H1 (cell line): ENCODE measurements at places on chromosomes 2 and 18.

- DNase-seq = no peak
Measured at GRCh38 chr2:212777020-212777491, 238.5 kb upstream of the ERBB4 start.

GRCh38 chr2:61436092-61436491, 34.8 kb downstream of the USP34 start:
- DNase-seq = no peak

DNA sequence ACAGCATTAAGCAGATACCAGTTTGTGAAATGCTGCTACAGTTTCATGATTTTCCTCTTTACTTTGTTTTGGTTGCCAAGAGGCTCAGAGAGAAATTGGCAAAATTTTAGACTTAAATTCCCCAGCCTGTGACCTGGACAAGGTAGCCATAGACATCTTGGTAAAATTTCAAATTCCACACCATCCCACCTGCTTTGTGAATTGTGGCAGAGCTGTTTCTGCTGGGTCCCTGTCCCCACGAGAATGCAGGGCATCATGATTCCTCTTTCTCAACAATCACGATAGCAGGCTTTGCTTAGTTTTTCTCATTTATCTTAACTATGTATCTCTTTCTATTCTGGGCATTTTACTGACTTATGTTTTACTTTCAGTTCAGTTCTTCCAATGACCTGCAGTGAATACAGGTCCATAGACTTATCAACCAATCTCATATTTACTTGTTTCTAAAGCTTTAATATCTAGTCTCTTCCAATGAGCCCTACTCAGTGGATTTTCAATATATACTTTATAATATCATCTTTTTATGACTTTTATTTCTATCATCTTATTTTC, 351.6 kb downstream of the SOCS6 start:
- no peak for DNase-seq

DNA sequence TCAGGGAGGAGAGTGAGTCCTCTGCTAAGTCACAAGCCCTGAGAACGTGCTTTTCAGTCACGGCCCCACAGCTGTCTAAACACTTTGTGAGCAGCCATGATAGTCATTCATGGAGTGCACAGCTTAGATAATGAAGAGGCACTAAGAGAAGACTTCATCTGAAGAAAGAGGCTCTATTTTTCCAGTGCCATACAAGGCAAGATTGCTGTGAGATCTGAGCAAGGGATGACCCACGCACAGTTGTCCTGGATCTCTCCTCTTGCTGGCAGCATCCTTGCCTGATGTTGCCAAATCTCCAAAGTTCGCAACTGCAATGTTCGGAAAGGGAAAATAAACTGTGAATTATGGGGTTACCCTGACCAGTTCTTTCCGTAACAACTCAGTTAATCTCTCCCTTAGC, 418.7 kb downstream of the MEIS1 start:
- no peak for DNase-seq

GRCh38 chr2:215615803-215616174, 179.9 kb upstream of the FN1 start:
- DNase-seq = no peak

GRCh38 chr18:56921896-56922480, 224.9 kb upstream of the BOD1L2 start:
- no peak for DNase-seq

- DNase-seq = no peak
Measured at GRCh38 chr2:222290401-222290735, 8.4 kb downstream of the PAX3 start.

GRCh38 chr2:203341741-203342310, 13.6 kb downstream of the ABI2 start:
- DNase-seq = no peak

GRCh38 chr2:8115456-8115855, 566.4 kb upstream of the ID2 start:
- no peak for DNase-seq

DNA sequence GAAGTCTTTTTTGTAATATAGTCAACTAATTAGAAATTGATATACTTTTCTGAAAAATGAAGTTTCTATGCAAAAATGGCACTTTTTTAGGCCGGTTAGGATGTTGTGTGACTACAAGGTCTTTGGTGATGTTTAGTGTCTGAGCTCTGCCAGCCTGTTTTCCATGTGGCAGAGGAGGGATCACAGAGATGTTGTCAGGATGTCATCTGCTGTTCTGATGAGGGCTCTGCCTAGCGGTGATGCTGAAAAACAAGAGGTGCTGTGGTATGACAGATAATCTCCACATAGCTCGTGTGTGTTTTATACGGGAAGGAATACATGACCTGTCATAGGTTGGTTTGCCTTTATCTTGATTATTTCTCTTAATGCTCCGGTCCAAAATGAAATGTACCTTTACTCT, 12.0 kb upstream of the IAH1 start:
- no peak for DNase-seq

- DNase-seq = no peak
Measured at GRCh38 chr18:35284841-35285240, 5.2 kb downstream of the ZSCAN30 start.

GRCh38 chr2:190466819-190467446, 58.8 kb downstream of the MFSD6 start:
- no peak for DNase-seq

GRCh38 chr2:132937629-132938028, 267.6 kb upstream of the LYPD1 start:
- DNase-seq = no peak

DNA sequence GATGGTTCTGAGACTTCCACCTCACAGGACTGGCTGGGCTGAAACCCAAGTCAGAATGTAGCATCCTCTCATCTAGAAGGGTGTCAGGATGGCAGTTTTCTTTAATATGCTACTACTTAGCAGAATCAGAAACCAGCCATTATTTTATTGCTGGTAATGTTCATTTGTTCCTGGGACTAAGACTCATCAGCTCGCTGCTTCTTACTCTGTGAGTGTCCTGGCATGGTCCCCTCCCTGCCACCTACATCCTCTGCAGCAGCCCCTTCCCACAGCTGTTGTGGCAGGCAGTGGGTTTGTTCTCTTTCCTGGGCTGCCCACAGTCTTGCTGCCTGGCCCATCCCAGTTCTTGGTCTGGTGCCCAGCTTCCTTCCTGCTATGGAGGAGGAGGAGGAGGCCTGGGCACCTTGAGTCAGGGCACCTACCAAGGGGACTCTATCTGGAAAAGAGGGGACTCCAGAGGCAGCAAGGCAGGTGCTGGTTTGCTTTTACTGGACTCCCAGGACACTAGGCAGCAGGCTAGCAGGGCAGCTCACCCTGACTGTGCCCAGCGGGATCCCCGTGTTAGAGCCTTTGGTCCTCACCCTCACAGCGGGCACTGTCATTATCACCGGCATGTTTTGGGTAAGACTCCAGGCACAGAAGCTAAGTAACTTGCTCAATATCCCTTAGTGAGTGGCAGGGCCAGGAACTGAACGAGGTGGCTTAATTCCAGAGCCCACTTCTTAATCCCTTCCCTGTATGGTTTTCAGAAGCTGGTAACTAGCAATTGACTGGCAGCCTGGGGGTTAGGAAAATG, 62.1 kb downstream of the LRRFIP1 start:
- no peak for DNase-seq

DNA sequence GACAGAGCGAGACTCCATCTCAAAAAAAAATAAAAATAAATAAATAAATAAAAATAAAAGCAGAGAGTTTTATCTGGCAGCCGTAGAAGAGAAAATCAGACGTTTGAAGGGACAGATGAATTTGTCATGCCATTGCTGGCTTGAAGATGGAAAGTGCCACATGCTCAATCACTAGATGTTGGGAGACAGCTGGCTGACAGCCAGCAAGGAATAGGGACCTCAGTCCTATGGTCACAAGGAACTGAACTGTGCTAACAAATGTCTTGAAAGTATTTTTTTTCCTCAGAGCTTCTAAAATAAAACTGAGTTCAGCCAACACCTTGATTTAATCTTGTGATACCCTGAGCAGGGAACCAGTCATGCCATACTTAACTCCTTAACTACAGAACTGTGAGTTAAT, 65.4 kb downstream of the DTNA start:
- no peak for DNase-seq

DNA sequence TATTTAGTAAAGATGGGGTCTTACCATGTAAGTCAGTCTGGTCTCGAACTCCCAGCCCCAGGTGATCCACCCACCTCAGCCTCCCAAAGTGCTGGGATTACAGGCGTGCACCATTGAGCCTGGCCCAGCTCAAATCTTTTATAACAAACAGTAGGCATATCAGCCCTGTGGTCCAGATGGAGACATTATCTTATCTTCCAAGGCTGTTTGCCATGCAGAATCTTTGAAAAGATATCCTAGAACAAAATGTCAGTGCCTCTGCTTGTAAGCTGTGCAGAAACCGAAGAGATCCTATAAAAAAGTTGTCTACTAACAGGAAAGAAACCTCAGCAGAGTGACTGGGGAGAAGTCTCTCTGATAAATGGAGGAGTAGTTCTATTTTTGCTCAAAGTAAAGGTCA, 142.1 kb downstream of the PTH2R start:
- DNase-seq = no peak

- DNase-seq = no peak
Measured at GRCh38 chr2:41187376-41188122, 735.7 kb upstream of the SLC8A1 start.

- DNase-seq = no peak
Measured at GRCh38 chr2:10307561-10308156, 5.0 kb downstream of the HPCAL1 start.

DNA sequence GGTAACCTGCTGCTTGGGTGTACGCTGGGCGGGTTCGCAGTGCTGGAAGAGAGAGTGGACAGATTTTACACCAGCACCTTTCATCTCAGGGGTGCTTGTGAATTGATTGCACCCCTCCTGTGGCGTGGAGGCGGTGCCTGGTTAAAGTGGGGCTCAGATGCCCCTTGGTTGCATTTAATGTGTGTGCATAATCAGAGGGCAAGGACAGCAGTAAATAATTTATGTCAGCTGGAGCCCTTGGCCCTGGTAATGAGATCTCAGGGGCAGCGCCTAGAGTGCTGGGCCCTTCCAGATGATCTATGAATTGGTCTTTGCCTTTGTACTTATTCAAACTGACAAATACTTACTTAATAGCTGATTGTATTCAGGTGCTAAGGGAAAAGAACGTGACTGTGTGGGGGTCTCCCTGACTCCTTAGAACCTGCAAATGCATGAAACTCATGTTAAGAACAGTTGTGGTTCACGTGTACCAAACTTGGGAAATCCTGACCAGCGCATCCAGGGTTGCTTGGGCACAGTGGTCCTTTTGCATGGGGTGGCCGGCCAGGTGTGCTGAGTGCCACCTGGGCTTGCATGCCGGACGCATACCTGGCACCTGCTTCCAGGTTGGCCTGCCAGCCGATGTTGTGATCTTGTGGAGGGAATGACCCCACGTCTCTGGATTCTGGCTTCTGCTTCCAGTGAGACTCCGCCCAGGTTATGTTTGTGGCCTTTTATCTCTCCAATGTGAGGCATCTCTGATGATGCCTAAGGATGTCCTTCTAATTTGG, 118.5 kb downstream of the AGAP1 start:
- DNase-seq = no peak

GRCh38 chr2:8472545-8473323, 209.1 kb upstream of the ID2 start:
- no peak for DNase-seq

- DNase-seq = peak; percentile 33
Measured at GRCh38 chr2:239196474-239197021, 204.3 kb downstream of the HDAC4 start.

DNA sequence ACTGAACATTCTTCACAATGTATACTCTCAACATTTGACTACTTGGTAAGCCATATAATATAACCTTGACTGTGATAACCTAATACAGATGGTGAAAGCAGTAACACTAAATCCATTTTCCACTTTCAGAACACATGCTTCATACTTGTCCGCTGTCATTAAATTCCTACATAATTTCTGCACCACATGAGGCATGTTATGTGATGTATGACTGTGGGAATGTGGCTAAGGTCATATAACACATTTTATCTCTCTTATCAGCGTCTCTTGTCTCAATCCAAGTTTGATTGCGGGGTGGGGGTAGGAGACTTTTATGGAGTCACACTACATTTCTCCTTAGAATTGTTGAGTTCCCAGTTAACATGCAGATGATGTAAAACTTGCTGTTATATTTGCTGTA, 110.9 kb downstream of the MTCL1 start:
- no peak for DNase-seq

GRCh38 chr2:156486147-156486546, 50.0 kb downstream of the GPD2 start:
- no peak for DNase-seq

GRCh38 chr18:76565238-76566173, 70.5 kb upstream of the ZNF516 start:
- peak; percentile 48 for DNase-seq

GRCh38 chr2:20145497-20146193, 79.3 kb downstream of the SDC1 start:
- DNase-seq = no peak

DNA sequence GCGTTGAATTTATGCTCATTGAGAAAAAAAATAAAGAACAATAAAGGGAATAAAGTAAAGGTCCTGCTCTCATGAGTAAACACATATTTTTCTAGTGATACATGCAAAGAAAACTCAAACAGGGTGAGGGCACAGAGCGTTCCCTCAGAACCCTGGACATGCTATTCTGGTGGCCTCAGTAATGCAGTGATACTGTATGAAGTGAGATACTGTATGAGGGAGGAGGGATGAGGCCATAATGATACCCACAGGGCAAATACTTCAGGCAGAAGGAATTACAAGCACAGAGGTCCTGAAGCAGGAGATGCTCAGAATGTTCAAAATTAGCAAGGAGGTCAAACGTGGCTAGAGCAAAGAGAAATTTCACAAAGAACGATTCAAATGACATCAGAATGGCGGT, 28.4 kb upstream of the RNU4ATAC start:
- DNase-seq = no peak

DNA sequence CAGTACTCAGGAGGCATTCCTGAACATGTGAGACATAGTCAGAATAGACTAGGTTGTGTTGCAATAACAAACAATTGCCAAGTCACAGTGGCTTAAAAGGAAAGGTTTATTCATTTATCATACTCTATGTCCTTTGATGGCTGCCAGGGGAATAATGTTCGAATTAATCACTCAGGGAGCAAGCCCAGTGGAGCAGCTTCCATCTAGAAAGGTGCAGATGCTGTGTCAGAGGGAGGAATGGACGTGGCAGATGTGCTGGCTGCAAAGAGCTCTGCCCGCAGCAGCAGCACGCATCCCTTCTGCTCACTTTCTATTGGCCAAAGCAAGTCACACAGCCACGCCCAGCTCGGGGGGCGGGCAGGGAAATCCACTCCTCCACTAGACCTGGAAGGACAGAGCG, 105.9 kb upstream of the AQP4 start:
- DNase-seq = no peak

- no peak for DNase-seq
Measured at GRCh38 chr2:157258520-157259326, 1.2 kb downstream of the GALNT5 start.

DNA sequence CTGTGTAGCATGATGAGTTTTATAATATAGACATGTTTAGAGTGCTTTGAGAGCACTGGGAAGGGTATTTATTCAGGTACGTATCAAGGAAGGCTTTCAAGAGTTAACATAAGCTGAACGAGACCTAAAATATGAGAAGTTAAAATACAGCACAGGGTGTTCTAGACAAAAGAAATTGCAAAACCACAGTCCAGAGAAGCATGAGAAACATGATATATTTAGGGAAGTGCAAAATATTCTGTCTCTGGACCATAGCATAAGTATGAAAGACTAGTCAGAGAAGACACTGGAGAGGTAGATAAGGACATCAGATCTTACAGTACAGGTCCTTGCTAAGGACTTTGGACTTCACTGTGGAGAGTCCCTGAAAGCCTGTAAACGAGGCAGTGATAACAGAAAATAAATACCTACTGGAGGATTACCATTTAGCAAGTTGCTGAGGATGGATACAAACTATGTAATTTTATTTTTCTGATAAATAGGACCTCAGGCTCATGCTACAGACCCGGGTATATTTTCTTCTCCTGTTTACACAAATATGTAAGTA, 43.7 kb downstream of the FSIP2 start:
- no peak for DNase-seq

- DNase-seq = no peak
Measured at GRCh38 chr2:73339201-73339600, 45.9 kb upstream of the EGR4 start.
